Amniotic stem cell (primary cell): ENCODE measurements at places on chromosomes 6 and 20.

DNA sequence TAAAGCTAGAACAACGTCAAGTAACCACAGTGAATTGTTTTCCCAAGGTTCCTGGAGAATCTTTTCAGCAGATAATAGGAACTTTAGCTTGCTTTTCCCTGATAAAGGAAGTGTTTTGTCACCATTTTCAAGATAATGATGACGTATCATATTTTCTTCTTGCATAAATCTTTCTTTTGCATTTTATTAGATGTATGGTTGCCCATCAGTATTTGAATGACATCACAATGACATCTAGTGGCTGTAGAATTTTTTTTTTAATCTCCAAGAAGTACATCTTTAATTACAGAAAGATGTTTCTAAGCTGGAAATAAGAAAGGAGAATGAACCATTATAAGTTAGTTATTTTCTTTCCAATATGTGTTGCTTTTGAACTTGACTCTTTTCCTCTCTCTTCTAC lies 83.0 kb downstream of the CENPW start:
- DNase-seq = no peak

- DNase-seq = no peak
These were observed 1.6 kb downstream of the MAP1LC3A start for GRCh38 chr20:34560141-34560523.

DNA sequence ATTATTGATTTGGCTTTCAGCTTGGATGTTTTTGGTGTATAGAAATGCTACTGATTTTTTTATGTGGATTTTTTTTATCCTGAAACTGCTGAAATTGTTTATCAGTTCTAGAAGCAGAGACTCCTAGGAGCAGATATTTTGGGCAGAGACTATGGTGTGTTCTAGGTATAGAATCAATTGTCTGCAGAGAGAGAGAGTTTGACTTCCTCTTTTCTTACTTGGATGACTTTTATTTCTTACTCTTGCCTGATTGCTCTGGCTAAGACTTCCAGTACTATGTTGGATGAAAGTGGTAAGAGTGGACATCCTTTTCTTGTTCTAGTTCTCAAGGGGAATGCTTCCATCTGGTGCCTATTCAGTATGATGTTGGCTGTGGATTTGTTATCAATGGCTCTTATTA lies 370.6 kb downstream of the PHF3 start:
- no peak for DNase-seq

GRCh38 chr6:2205396-2205795 lies 40.0 kb downstream of the GMDS start:
- DNase-seq = no peak

GRCh38 chr6:23244300-23244699 lies 674.9 kb downstream of the HDGFL1 start:
- DNase-seq = no peak

GRCh38 chr6:133945158-133945557 lies 7.9 kb upstream of the TBPL1 start:
- DNase-seq = no peak

GRCh38 chr6:138999949-139000725 lies 12.1 kb upstream of the REPS1 start:
- no peak for DNase-seq

DNA sequence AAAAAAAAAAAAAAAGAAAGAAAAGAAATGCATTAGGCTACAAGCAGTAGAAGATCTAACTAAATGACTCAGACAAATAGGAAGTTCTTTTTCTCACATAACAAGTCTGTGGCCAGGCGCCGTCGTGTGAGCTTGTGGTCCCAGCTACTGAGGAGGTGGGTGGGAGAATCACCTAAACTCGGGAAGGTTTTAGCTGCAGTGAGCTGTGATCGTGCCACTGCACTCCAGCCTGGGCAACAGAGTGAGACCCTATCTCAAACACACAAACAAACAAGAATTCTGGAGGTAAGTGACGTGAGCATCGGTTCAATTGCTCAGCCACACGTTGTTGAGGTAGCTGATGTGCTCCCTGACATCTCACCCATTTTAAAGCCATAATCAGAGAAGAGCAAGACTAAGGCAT lies 37.9 kb upstream of the SLC23A2 start:
- no peak for DNase-seq

- no peak for DNase-seq
These were observed 2.9 kb upstream of the CALHM5 start for GRCh38 chr6:116508527-116508926.

DNA sequence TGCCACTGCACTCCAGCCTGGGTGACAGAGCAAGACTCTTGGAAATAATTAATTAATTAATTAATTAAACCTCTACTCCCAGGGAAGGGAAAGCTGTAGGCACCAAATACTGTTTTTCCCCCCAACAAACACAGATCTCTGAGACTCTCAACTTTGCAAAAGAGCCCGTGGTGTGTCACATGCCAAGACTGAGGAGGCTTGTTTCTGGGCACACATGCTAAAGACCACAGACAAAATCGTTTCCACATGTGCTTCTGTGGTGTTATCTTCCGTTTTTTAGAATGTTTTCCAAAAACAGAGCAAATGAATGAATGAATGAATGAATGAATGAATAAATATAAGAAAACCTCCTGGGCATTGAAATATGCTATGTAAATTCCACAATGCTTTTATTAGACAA lies 55.6 kb upstream of the ATXN1 start:
- DNase-seq = no peak

DNA sequence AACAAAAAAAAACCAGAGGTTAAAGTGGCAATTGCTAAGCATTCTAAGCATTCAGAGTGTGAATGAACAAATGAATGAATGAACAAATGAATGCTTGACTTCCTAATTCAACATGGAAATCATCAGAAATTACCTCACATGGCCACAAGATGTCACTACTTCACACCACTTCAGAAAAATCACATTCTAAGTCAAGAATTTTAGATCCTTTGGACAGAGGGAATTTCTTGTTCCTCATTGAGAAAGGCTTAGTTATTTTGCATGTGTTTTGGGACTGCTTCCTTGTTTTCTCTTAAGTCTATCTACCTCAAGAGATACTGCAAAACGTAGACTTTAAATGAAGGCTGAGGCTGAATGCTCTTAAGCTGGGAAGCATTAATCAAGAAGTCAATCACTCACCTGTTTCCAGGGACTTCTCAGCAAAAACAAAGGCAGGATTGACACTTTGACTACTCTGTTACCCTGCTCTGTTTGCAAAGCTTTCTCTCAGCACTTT lies 120.2 kb downstream of the MBOAT1 start:
- no peak for DNase-seq

GRCh38 chr20:53806683-53807401 lies 213.2 kb upstream of the ZNF217 start:
- DNase-seq = no peak

- DNase-seq = no peak
These were observed 725.1 kb downstream of the KIF16B start for GRCh38 chr20:15848126-15848525.

DNA sequence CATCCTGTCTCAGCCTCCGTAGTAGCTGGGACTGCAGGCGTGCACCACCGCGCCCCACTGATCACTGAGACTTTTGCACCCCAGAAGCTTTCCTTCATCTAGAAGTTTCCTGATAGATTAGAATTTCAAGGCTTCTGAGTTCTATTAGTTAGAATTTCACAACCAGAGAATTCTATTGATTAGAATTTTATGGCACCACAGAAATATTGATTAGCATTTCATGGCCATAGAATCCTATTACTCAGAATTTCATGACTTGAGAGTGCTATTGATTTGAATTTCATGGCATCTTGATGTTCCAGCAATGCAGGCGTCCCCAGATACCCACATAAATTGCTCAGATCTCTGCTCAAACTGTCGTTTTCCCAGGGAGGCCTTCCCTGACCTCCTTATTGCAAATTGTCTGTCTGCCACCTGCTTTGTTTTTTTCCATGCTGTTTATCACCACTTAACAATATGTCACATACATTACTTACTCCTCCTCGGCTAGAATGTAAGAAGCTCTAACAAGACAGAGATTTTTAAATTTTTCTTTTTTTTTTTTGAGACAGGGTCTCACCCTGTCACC lies 16.9 kb upstream of the CBFA2T2 start:
- no peak for DNase-seq

GRCh38 chr6:42315991-42316970 lies 98.6 kb upstream of the MRPS10 start:
- peak; percentile 87 for DNase-seq

GRCh38 chr6:167825332-167826229 lies 1.1 kb upstream of the AFDN start:
- peak; percentile 18 for DNase-seq

GRCh38 chr6:33410711-33411631 lies at the start of gene PHF1:
Gene PHF1, plus strand, starts transcription at chr6:33411014. Its CDS starts 1,250 bp downstream, at chr6:33412264.
- peak; percentile 86 for DNase-seq

DNA sequence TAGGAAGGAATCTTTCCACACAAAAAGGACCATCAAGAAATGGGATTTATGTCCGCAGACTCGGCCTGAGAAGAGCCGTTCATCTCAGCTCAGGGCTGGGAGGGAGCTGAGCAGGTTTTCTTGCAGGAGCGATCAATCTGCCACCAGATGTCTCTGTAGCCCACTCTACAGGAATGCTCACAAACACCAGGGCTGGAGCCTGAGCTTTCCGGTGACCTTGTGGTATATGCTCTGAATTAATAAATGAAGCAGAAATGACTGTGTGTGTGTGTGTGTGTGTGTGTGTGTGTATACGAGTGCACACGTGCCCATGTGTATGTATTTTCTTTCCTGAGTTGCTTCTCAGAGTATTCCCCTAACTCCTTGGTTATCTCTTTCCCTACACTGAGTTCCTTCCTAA lies 12.0 kb downstream of the CD83 start:
- DNase-seq = peak; percentile 6

DNA sequence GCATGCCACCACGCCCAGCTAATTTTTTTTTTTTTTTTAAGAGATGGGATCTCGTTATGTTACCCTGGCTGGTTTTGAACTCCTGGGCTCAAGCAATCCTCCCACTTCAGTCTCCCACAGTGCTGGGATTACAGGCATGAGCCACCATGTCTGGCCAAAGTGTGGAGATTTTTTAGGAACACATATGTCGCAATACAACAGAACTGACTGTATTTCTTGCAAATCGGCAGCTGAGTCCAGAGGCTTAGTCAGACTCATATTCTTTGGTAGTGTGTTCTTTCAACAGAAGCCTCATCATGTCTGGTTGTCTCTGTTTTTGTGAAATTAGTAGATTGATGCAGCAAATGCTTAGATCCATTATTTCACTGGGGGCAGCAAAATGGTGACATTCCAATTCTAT lies 23.9 kb upstream of the CD164 start:
- DNase-seq = no peak
